ENCODE measurements at places on chromosomes 3 and 15.

DNA sequence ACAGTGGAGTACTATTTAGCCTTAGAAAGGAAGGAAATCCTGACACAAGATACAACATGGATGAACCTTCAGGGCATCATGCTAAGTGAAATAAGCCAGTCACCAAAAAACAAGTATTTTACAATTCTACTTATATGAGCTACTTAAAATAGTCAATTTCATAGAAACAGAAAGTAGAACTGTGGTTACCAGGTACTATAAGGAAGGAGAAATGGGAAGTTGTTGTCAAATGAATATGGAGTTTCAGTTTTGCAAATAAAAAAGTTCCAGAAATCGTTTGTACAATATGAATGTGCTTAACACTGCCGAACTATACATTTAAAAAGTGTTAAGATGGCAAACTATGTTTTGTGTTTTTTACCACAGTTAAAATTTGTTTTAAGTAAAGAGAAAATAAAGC lies 26.8 kb downstream of the TRANK1 start:
- DNase-seq, result no peak

DNA sequence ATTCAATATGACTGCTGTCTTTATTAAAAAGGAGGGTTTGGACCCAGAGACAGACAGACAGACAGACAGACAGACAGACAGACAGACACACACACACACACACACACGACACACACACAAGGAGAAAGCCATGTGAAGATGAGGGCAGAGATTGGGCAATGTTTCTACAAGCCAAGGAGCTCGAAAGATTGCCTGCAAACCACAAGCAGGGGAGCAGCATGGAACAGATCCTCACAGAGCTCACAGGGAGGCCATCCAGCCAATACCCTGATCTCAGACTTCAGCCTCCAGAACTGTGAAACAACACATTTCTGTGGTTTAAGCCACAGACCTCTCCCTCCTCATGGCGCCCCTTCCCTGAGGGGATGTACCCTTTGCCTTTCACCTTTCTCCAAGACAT lies 35.8 kb upstream of the ABHD2 start:
- peak; percentile 97 for DNase-seq

GRCh38 chr3:123375014-123375940 lies 73.6 kb downstream of the ADCY5 start:
- peak; percentile 12 for DNase-seq

DNA sequence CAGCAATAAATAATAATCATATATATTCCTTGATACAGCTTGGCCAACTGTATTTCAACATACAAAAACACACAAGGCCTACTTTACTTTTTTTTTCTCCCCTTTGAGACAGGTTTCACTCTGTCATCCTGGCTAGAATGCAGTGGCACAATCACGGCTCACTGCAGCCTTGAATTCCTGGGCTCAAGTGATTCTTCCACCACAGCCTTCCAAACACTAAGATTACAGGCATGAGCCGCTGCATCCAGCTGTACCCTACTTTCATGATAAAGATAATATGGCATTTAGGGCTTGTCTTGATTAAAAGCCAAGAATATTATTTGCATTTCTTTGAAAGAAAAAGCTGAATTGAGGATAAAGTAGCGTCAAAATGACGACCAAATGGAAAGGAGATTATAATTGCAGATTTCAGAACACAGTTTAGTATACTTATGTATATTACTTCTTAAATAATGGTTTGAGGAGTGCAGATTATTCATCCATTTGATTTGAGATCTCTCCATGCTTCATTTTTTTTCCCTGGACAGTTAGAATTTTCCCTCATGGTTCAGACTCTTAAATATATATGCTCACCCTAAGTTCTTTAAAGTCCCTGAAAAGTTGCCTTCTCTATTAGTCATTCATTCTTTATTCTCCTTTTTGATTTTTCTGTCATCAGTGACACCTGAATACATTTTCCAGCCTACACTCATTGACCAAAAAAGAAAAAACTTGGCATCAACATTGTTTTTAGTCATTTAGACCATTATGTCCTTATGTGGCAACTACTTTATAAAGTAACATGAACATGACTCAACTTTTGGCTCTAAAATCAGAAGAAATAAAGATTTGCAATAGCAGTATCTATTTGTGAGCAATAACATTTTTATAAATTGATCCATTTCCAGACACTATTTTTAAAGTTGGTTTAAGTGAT lies 48.5 kb upstream of the MLF1 start:
- DNase-seq, result peak; percentile 55

DNA sequence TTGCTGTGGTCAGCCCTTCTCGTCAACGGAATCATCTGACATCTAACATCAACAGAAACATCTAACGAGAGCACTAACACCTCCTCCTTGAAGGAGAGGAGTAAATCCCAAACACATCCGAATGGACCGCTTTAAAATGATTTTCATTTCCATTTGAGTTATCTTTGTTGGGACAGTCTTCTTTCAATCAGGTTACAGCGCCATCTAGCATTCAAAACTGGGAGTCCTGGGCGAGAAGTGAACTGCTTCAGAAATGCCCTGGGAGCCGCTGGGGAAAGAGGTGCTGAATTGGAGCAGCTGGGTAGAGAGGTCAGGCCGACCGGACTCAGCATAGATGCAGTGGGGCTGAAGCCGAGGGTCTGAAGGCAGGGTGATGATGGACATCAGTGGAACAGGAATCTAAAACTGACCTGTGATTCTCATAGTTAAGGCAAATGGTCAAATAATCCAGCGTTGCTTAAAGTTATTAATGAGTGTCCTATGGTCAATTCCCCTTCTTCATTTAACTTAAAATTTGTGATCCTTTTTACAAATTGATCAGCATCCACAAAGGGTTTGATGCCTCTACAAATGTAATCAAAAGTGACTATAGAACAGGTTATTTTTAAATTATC lies 170.0 kb upstream of the NDN start:
- DNase-seq, result no peak

- no peak for DNase-seq
These were observed 3.3 kb downstream of the ADAM10 start for GRCh38 chr15:58746174-58746573.

- no peak for DNase-seq
These were observed 25.6 kb downstream of the CDCP1 start for GRCh38 chr3:45120359-45121158.

DNA sequence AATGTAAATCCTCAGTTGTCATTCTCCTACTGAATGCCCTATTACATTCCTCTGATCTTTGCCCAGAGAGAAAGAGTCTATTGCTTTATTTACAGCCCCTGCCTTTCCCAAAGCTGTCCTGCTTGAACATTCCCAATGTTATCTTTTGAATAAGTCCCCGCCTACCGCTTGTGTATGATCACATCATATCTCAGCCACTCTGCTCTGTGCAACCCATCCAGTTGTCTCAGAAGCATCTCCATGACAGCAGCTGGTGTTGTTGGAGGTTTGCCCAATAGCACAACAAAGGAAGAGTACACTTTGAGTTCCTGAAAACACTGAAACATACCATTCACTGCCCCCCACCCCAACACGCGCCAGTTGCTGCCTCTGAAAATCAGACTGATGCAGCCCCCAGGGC lies 22.0 kb upstream of the FAM3D start:
- no peak for DNase-seq

DNA sequence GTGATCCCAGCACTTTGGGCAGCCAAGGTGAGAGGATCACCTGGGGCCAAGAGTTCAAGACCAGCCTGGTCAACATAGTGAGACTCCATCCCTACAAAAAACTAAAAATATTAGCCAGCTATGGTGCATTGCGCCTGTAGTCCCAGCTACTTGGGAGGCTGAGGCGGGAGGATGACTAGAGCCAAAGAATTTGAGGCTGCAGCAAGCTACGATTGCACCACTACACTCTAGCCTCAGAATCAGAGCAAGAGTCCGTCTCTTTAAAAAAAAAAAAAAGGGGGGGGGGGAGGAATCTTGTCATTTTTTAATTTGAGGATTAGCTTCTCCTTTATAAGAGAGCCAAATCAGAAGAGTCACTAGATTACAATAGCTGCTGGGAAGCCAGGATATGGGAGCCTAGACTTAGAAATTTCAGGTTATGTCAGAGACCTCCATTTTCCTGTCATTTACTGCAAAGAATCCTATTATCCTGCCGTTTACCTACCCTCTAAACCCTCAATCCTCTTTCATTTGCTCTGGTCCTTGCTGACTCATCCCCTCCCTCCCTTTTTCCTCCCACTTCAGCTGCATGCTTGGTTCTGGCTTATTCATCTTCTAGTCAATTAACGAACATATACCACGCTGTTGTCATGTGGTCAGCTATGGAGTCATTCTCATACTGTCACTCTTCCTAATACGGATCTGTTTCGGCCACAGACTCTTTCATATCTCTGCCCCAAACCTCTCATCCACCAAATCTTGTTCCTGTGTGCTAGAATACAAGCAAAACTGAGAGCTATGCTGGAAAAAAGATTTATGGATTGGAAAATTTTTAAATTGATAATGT lies 83.8 kb upstream of the PPIB start:
- peak; percentile 91 for DNase-seq

GRCh38 chr3:15055019-15055557 lies 10.0 kb downstream of the MRPS25 start:
- DNase-seq, result peak; percentile 34

DNA sequence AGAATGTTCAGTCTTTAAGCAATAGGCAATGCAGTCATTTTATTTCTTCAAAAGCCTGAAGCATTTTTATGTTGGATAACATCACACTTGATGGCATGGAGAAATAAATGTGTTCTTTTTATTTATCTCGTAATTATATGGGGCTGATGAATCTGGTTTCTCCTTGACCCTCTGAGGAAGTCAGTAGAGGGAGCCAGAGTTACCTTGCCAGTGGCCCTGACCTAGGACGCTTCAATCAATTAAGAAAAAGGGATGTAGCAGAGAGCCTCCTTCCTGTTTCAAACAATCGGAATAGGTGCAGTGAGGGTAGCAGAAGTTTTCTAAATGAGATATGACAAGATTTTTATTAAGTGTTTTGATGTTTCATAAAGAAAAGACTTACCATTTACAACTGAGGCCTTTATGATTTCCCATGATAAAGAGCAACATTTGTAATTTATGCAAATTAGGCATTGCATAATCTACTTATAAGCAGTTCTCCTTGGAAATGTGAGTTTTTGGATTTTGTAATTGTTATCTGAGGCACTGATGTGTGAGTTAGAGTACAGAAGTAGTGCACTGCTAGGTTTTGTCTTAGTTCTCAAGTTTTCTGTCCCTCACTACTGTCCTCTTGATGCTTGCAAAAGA lies 129.1 kb downstream of the RAP2B start:
- peak; percentile 41 for DNase-seq

DNA sequence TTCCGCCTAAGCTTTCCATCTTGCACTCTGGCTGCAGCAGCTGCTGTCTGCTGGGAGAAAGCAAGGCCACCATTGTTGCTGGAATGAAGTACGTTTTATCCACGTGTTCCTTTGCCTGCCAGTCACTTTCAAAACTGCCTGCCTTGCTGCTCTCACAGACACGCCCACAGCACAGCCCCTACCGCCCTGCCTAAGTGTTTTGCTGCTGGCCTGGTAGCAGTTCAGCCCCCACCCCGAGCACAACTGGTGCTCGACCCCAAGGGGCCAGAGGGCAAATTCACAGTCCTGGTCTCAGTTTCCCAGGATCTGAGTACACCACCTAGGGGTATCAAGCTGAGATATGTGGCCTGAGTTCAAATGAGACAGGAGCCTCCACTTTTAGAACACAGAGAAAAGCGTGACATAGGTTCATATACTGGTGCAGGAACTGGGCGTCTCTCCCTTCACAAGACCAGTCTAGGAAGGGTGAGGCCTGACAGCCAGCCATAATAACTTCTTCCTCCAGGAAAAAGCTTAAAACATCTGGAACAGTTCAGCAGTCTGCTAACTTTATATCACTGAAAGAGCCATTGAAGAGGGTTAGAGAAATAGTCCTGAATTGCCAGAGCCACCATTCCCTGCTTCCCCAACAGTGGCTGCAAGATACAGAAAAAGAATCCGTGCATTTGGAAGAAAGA lies 1012.3 kb downstream of the ZPLD1 start:
- DNase-seq, result no peak

- no peak for DNase-seq
These were observed 132.6 kb upstream of the PROK2 start for GRCh38 chr3:71917545-71917944.

DNA sequence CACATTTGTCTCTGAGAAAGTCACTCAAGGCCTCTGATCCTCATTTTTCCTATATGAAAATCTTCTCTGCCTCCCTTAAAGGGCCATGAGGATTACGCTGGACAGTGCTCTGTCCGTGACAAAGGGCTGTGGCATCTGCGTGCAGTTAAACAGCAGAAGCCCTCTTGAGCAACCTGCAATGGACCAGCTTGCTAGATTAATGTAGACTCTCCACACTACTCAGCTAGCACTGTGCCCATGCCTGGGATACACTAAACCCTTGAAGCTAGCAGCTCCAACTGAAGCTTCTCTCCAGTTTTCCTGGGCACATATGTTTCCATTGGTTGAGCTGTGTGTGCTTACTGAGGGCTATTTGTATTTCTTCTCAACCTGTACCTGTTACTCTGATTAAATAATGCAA lies 303.8 kb downstream of the RPLP1 start:
- DNase-seq, result no peak

- DNase-seq, result peak; percentile 64
These were observed 28.0 kb downstream of the ARHGAP31 start for GRCh38 chr3:119322021-119322834.

All from EH (cell line).